ENCODE measurements at places on chromosomes 12 and 14.

DNA sequence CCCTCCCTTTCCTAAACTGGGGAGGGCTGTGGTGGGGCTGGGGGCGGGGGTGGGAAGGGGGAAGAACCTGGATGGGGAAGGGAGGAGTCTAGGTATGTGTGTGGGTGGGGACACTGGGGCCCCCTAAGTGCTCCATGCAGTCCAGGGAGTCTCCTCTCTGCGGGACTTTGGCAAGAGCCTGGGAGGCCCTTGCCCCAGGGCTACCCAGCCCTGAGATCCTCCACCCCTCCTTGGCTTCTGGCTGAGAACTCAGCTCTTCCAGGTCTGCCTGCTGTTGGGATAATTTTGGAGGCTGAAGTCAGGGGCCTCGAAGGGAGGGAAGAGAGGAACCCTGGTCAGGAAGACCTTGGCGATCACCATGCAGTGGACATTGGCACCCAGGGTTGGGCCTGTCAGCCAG lies 2.2 kb upstream of the DLK1 start:
- DNase-seq = no peak

DNA sequence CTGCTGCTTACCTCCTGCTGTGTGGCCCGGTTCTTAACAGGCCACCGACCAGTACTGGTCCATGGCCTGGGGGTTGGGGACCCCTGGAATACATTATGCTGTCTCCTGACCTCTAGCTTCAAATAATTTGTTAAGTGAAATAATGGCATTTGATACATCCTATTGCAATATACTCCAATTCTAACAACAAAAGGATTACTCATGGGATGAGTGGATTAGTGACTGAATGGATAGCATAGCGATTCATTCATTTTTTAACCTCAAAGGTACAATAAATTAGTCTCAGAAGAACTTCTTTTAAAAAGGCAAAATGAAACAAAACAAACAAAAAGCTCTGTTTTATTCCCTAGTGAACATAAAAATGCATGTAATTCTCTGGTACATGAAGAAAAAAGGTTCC lies 147.9 kb upstream of the PKP2 start:
- DNase-seq = no peak

GRCh38 chr14:103072595-103073366 lies 11.2 kb upstream of the LBHD2 start:
- DNase-seq = no peak

GRCh38 chr12:91663744-91664143 lies 481.1 kb upstream of the DCN start:
- DNase-seq = no peak

GRCh38 chr12:111905502-111905901 lies 63.5 kb downstream of the MAPKAPK5 start:
- DNase-seq = no peak

DNA sequence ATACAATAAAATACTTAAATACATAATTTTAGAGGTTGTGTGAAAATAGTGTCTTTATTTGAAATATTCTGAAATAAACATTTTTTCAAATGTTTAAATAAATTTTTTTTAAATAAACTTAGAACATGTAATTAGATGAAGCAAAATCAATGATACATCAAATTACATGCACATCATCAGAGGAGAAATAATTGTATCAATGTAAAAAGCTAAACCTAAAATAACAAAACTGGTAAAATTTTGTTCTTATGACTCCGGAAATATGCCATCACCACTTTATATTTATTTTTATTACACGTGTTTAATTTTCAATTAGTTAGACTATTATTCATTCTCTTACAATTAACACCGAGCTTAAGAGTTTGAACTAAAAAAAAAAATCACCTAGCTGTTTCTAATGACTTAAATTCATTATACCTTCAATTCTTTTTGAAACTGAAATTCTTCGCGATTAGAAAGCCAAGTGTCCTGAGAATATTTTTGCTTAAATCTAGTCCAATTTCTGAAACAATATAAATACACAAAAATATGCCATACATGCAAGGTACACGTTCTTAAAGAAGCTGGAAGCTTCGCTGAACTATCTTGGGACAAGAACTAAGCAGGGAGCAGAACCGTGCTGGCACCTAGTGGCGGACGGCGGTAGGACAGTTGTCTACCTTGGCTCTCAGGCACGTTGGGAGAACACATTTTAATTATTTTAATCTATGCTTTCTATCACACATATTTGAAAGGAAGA lies 230.5 kb downstream of the SLC25A21 start:
- DNase-seq = peak; percentile 56

DNA sequence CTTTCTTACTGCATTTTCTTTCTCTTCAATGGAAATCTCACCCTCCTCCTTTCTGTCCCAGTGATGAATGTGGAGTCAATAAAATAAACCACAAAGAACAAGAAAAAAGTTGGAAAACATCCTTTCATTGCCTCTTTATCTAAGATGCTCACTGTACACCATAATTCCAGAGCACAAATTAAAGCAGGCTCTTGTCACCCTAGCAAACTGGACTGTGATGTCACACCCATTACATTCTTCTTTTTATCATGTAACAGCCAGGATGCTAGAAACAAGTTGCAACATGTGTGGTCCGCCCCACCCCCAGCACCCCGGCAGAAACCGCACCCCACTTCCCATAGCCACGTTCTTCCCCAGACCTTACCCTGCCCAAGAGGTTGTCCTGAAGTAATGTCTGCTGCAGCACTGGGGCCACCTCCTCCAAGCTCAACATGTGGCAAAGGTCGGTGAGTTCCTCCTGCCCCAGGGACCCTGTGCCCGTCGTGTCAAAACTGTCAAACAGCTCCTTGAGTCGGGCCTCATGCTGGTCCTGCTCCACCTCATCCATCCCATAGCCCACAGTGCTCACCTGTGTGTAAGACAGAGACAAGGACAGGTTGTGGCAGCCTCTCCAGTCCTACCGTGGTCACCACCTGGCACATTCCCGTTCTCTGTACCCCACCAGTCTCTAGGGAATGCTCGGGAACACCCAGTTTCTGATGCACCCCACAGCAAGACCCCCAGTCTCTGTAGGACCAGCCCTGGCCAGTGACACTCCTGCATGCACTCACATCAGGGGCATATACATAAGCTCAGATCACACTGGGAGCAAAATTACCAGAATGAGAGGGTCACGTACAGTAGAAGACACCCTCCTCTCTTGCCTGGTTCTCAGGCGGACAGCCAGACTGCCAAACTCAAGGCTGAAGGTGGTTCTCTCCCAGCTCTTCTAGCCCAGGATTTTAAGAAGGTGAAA lies 9.2 kb downstream of the NIN start:
- DNase-seq = peak; percentile 65

GRCh38 chr14:61031026-61031425 lies 50.0 kb downstream of the SLC38A6 start:
- DNase-seq = no peak

- no peak for DNase-seq
Measured at GRCh38 chr14:102013669-102014200, 49.4 kb downstream of the DYNC1H1 start.

DNA sequence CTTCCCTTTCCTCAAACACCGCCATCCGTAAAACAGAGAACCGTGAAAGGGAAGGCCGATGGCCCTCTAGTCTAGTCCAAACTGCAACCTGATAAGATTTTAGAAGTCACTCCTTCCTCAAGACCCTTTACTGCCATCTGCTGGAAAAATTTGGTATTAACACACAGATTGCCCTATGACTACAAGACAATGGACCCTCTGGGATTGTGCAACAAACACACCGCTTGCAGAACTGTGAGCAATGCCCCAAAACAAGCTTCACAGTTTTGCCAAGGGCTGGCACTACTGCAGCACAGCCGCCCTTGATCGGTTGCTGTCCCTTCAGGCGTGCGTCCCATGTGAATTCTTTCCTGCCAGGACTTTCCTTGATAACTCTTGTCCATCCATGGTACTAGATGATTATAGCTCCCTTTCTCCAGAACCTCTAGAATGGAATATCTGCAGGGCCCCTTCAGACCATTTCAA lies 23.1 kb downstream of the LLPH start:
- DNase-seq = peak; percentile 89

DNA sequence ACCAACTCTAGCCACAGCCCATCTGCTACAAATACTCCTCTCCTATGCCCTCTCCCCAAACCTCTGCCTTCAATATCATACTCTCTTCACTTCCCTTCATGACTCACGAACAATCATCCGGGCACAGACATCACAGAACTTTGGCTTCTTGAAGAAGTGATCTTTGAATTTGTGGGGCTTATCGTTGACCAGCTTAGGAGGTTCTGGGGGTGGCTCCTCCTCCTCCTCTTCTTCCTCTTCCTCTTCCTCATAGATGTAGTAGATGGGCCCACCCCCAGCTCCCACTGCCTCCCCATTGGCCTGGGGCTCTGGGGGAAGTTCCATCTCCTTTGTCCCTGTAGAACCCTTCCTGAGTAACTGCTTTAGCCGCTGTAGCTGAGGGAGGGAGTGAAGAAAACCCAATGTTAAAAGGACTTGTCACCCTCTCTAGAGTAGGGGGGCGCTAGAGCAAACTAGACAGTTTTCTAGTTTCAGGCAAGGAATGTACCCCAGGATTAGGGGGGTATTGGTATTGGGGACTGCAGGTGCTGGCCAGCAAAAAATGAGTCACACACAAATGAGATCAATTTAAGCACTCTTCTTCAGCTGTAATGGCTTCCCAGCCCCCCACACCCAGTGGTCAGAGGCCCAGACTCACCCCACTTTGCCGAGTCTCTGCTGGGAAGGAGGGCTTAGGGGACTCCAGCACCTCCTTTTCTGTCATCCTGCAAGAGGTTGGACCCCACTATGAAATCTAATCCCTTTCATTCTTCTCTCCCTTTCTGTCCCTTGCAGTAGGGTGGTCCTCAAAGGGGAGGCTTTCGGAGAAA lies 1.8 kb downstream of the STAC3 start:
- DNase-seq = peak; percentile 67

DNA sequence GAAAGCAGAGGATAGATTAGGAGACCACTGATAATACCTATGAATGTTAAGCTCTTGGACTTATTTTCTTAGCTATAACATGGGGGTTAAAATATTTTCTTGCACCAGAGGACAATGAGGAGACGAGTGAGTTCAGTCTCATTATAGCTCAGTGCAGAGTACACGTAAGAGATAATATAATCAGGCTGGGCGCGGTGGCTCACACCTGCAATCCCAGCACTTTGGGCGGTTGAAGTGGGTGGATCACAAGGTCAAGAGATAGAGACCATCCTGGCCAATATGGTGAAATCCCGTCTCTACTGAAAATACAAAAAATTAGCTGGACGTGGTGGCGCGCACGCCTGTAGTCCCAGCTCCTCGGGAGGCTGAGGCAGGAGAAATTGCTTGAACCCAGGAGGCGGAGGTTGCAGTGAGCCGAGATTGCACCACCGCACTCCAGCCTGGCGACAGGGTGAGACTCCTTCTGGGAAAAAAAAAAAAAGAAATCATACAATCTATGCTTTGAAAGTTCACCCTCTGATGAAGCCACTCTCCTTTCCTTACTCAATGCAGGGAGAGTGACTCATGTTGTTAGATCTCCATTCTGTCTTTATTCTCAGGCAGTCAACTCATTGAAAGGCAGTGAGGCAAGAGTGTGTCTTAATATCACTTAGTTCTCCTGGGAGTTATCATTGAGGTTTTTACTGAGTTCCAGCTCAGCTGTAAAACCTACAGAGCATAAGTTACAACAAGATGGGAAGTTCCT lies 134.2 kb downstream of the SYNE2 start:
- no peak for DNase-seq

GRCh38 chr12:41287500-41288141 lies 99.5 kb downstream of the PDZRN4 start:
- peak; percentile 31 for DNase-seq

- no peak for DNase-seq
Measured at GRCh38 chr12:120406553-120406952, 31.4 kb upstream of the COX6A1 start.

DNA sequence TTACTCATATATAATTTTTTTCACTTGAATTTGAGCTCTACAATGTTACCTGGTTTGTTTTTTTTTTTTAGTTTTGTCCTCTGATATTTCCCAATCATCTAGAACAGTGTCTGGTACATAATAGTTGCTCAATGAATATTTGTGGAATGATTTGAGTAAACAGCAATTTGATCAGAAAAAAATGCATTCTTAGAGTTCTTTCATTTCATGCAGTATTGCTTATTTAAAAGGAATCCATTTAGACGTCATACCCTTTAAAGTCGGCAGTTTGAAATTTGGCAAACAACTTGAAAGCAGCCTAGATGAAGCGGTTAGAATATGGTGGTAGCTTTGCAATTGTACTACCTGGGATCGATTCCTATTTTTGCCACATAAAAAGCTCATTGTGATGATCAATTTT lies 140.0 kb downstream of the PDE3A start:
- DNase-seq = no peak

DNA sequence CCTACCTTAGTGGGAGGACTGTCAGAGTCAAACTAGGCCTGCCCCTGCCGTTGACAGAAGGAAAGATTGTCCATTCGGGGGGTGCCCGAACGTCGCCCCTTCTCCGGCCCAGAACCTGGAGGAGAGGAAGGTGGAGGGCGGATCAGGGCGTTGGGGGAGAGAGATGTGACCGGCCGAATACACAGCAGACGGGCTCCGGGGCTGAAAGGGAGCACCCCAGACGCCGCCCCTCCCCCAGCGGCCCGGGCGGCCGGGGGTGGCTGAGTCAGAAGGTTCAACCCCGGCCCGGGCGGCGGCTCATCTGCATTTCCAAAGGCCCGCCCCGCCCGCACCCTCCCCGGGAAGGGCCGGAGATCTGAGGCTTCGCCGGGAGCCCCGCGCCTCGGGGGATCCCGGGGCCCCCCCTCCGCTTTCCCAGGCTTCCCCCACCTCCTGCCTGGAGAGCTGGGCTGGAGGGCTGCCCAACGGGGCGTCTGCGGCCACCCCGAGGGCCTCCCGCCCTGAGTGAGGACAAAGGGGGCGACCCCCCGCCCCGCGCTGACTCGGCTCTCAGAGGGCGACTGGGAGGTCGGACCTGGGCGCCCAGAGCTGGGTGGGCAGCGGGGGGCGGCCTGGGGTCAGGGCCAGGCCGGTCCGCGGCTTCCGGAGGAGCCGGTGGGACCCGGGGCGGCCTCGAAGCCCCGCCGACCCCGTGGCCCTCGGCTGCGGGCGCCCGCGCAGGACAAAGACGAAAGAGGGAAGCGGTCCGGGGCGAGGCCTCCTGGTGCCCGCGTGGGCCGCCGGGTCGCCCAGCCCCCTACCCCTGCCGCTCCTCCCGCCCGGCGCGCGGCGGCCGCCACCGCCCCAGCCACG lies 3.7 kb upstream of the SETD1B start:
- DNase-seq = peak; percentile 67

DNA sequence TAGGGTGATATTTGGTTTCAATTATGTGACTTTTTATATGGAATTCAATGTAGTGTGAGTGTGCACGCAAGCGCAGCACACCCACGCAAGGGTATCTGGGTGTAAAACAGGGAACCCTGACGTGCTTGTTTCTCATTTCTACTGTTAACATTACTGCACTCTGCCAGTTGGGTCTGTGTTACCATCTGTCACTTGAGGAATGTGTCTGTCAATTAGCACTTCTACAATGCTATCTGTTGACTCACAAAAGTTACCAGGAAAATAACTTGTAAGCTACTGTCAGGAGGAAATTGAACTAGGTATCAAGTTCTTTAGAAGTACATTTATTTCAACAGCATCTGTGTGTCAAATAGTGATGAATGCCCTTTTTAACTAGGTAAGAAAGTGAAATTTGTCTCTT lies 695.5 kb upstream of the LRFN5 start:
- DNase-seq = no peak

GRCh38 chr12:86741531-86741930 lies 485.3 kb upstream of the MGAT4C start:
- DNase-seq = no peak

All from common myeloid progenitor, CD34-positive (primary cell).